AG09309 (cell line): ENCODE measurements at places on chromosomes 2 and 18.

GRCh38 chr2:69620870-69621269 lies 22.7 kb downstream of the AAK1 start:
- DNase-seq, result no peak

- peak; percentile 59 for DNase-seq
Observed at GRCh38 chr2:69755862-69756467, 14.0 kb downstream of the ANXA4 start.

DNA sequence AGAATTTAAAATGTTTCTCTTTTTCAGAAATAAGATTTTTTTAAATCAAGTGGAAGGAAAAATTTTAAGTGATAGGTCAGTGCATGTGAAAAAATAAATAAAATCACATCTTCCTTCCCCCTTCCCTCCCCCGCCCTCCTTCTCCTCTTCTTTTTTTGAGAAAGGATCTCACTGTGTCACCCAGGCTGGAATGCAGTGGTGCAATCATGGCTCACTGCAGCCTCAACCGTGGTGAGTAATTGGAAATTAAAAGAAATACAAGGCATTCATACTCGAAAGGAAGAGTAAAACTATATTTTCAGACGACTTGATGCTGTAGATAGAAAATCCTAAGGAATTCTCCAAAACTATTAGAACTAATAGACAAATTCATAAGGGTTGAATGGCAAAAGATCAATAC lies 16.9 kb upstream of the CRACDL start:
- no peak for DNase-seq

DNA sequence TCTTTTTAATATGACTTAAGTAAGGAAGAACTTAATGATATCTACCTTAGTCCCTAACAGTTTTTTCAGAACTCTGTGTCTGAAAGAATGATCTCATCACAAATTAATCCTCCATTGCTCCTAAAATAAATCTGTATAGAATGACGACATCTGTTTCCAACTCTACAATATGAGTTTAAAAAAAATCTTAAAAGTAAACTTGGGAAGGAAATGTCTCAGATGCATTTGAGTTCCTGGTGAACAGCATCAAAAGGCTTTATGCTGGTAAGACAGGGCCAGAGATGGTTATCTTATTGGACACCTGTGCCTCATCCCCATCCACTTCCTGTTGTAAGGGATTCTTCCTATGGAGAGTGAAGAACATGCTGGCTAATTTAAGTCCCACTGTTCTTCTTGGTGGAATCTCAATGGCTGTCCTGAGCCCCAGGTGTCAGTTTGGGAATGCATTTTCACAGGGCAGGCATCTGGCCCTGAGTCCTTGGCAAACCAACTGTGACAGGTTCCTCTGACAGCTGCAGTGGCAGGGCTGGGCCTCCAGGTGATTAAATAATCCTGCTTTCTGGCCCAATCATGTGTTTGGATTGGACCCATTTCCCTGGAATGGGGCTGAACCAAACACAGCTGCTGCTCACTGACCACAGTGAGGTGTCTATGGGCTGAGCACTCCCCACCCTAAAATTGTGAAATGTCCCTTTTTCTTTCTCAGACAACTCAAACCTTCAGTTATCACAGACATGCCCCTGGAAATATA lies 12.9 kb upstream of the NCKAP5 start:
- DNase-seq, result no peak

DNA sequence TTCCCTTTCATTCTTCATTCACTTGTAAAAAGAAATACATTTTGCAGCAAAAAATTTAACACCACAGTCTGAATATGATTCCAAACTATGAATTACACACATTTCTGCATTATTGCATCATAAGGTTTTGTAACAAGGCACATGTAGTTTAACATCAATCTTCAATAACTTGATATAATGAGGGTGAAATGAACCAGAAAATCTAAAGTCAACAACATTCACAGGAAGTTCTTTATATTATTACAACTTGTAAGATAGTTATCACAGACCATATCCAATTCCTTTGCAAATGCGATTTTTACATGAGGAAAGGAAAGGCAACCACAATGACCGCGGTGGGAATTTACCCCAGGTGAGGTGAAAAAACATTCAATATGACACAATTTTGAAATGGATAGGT lies 213.3 kb downstream of the NAPG start:
- no peak for DNase-seq

DNA sequence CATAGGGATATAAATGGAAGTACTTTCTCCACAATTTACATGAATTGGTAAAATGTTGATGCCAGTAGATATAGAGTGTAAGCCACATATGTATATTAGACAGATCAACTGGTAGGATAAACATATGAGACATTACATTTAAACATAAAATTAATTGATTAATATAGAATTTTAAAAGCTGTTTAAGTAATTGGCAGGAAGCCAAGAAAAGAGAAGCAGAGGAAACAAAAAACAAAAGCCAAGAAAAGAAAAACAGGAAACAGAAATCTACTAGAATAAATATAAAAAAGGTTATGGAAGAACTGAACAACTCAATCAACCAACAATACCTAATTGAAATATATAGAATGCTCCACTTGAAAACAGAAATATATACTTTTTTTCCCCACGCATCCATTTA lies 920.1 kb upstream of the TMEFF2 start:
- no peak for DNase-seq

GRCh38 chr18:63238693-63239075 lies 80.9 kb downstream of the BCL2 start:
- no peak for DNase-seq

DNA sequence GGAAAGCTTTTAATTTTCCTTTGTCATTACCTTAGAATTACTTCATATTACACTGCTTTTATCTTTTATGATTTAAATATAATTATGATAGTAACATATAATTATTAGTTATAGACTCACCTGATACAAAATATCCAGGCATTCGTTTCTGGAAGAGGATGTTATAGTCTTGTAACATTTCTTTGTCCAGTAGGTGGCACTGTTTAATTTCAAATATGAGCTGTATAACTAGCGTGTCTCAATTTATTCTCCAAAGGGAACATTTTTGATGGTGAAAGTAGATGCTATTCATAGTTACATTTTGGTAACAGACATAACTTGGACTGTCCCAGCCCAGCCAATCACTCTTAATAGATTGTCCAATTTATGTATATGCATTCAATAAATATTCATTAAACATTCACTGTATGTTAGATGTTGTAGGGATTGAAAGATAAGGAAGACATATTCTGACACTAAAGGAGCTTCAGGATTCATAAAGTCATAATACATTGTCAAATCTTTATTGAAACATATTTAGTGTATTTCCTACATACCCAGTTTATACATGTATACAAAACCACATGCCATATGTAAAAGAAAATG lies 19.2 kb downstream of the DAW1 start:
- peak; percentile 16 for DNase-seq

GRCh38 chr2:111106706-111107105 lies 14.0 kb upstream of the BCL2L11 start:
- DNase-seq, result no peak

GRCh38 chr2:105237045-105237765 lies 4.3 kb upstream of the GPR45 start:
- no peak for DNase-seq

GRCh38 chr2:124080281-124081153 lies 55.4 kb downstream of the CNTNAP5 start:
- DNase-seq, result no peak

GRCh38 chr2:192314800-192315481 lies 120.2 kb upstream of the TMEFF2 start:
- no peak for DNase-seq

GRCh38 chr2:240579771-240580614 lies 6.5 kb upstream of the CAPN10 start:
- peak; percentile 81 for DNase-seq

GRCh38 chr2:98698896-98699295 lies 32.0 kb downstream of the MGAT4A start:
- DNase-seq, result no peak

DNA sequence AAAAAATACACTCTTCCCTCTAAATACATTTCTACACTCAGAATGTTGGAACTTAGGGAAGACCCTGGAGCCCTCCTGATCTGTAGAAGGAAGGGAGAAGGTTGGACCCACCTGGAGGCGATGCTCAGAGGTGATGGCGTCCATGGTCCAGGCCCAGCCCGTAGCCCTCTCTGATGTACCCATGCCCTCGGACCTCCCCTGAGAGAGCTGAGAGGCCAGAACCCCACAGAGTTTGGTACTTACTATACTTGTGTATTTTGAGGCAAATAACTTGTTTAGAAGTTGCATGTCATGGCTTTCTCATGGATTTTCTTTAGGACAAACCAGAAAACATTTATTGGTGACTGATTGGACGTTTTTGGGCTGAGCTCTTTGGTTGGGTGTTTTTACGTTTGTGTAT lies 10.5 kb downstream of the CTDP1 start:
- no peak for DNase-seq

- no peak for DNase-seq
Observed at GRCh38 chr18:48754993-48755473, 195.7 kb downstream of the SMAD7 start.

DNA sequence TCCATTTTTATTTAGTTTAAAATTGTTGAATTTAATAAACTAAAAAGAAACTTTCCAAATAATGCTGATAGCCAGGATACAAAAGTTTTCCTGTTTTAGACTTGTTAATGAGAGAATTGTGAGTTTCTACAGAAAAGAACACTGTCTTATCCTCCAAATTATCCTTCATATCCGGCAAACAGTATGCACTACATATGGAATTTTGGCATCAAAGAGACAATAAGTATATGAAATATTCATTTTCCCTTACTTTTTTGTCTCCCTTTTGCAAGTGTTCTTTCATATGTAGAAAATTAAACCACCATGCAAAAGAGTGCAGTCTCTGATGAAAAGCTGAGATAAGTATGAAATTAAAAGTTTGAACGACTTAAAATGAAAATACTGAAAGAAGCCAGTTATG lies 159.4 kb downstream of the UBE2E3 start:
- no peak for DNase-seq

DNA sequence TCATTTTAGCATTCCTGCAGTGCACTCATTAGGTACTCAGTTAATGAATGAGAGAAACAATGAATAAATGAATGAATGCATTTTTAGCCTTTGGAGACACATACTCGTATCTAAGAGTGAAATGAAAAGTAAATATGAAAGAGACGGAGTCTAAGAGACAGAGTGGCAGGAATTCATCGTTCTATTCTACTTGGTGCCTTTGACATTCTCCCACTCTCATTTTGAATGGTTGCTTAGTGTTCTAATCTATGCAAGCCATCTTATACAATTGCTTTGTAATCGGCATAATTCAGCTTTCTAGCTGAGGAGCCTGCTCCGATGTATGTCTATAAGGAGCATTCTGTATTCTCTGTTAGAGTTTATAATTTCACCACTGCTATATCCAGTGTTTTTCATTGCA lies 554.9 kb downstream of the PLCL1 start:
- DNase-seq, result no peak

DNA sequence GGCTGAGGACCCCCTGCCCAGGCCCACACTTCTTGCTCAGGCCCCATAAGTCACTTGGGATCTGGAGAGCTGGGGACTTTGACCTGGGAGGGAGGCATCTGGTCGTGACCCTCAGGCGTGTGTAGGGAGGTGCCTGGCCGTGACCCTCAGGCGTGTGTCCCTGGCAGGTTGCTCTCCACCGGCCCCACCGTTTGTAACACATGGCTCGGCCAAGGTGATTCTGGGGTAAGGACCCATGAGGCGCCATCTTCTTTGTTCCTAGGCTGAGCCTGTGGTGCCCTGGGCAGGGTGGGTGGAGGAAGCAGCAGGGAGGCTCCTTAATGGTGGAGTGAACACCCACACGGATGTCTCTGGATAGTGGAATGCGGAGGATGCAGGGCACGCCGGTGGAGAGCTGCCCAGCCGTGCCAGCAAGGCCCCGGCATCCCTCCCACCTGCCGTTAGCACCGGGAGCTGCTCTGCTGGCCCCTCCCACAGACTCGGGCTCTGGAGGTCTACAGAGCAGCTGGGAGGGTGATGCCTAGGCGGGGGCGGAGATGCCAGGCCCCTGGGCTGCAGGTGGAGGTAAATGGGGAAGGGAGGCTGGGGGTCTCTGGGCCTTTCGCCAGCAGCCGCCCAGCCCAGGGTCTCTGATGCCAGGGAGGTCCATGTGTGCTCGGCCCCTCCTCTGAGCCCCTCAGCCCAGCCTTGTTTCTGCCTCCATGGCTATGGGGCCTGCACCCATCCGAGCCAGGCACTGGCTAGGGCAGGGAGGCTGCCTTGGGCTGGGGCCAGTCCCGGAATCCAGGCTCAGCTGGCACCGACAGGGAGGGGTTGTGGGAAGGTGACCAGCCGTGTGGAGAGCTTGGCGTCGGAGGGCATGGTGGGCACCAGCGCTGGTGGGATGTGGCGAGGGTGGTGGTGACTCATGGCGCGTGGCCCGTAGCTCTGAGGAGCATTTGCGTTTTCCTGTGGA lies 1.1 kb upstream of the GAL3ST2 start:
- no peak for DNase-seq

- DNase-seq, result no peak
Observed at GRCh38 chr2:215277944-215278343, 33.9 kb upstream of the ATIC start.

- DNase-seq, result no peak
Observed at GRCh38 chr2:10864251-10864650, 47.5 kb upstream of the KCNF1 start.

DNA sequence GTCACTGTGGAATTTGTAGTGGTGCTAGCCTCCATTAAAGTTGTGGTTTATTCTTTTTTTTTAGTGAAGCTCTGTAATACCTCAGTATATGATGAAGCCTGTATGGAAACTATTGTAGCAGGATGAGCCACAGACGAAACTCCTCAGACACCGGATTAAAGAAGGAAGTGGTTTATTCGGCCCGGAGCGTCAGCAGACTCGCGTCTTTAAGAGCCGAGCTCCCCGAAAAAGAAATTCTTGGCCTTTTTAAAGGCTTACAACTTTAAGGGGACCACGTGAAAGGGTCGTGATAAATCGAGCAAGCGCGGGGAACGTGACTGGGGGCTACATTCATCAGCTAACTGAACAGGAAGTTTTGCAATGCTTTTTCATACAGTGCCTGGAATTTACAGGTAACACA lies 8.1 kb upstream of the CCL20 start:
- DNase-seq, result no peak

DNA sequence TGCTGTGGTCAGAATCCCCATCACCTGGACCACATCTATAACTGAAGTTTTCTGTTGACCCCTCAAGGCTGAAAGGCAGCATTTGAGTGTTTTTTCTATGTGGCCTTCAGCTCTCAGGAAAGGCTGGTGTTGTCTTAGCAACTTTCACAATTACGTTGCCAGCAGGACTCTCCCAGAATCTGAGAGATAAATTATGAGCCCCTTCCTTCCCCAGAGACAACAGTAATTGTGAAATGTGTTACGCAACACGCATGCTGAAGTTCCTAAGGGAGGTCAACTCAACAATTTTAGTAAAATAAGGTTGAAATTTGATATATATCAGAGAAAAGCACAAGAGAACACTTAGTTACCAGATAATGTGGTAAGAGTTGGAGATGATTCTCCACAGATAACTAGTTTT lies 216.5 kb upstream of the SLC8A1 start:
- DNase-seq, result peak; percentile 72
